Stimulated activated CD8-positive, alpha-beta memory T cell treated with anti-CD3 and anti-CD28 coated beads, Interleukin-12 subunit alpha, Interleukin-12 subunit beta, amount 100 ng/mL, for 1 hour (primary cell): ENCODE measurements at places on chromosomes 3 and 15.

DNA sequence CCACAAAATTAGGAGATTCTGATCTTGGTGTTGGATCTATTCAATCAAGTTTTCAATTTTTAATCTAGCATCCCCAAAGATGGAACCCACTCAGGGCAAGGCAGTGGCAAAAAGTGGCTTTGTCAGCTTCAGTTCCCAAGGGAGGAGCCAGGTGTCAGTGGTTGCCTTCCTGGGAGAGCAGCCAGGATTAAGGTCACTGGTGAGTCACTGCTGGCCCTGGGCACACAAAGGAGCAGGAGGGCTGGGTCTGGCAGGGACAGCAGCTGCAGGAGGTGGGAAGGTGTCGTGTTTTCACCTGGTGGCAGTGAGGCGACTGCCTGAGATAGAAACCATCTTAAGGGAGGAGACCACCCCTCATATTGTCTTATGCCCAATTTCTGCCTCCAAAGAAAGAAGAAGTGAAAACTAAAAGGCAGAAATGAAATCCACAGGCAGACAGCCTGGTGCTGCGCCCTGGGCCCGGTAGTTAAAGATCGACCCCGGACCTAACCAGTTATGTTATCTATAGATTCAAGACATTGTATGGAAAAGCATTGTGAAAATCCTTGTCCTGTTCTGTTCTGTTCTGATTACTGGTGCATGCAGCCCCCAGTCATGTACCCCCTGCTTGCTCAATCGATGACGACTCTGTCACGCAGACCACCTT lies 5.9 kb upstream of the KLHL25 start:
- no peak for DNase-seq

- DNase-seq = no peak
Measured at GRCh38 chr15:93036951-93037819, 51.8 kb downstream of the RGMA start.

DNA sequence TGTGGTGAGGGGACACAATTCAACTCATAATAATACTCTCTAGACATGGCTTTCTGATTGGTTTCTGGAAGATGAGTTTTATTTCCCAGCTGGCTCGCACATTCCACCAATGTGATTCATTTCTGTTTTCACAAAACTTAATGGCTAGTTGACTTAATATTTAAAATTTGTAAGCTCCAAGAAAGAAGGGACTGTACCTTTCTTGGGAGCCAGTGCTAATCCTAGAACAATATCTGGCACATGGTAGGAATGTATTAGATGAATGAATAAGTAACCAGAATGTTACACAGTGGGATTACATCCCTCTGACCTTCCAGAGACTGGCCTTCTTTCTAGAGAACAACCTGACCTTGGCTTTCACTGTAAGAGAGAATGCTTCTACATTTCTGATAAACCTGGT lies 262.8 kb downstream of the RORA start:
- no peak for DNase-seq

DNA sequence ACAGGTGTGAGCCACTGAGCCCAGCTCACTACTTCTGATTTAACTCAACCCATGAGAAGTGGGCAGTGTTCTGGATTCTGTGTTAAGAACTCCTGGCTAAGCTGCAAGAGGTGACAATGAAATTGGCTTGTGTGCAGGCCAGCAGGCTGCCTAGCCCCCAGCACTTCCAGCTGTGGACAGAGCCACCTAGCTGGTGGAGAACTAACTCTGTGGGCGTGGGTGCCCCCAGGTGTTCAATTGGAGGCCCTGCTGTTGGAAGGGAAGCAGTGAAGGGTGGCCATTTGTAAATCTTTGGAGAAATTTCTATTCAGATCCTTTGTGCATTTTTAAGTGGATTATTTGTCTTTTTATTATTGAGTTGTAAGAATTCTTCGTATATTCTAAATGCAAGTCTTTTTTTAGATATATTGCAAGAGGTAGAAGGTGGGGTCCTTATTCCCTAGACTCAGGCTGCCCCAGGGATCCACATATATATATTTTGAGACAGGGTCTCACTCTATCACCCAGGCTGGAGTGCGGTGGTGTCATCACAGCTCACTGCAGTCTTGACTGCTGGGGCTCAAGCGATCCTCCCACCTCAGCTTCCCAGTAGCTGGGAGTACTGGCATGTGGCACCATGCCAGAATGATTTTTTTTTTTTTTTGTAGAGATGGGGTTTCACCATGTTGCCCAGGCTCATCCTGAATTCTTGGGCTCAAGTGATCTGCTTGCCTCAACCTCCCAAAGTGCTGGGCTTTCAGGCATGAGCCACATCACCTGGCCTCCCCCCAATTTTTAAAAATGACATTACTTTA lies 7.2 kb upstream of the SCAMP5 start:
- no peak for DNase-seq

DNA sequence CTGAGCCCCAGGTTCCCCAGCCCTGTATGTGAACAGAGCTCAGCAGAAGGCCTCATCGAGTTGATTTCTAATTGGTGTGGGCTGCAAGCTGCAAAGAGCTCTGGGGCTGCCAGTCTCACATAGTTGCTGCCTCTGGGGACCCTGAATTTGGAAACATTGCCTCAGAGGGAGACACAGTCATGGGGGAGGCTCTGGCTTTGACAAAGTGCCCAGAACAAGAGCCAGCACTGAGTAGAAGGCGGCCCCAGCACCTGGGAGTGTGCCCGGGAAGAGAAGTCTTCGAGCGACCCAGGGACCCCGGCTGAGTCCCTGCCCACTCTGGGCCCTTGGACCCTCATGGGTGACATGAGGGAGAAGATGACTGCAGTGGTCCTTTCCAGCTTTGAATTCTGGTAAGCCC lies 7.3 kb downstream of the NTRK3 start:
- no peak for DNase-seq

GRCh38 chr3:102505542-102505941 lies 70.7 kb downstream of the ZPLD1 start:
- no peak for DNase-seq

DNA sequence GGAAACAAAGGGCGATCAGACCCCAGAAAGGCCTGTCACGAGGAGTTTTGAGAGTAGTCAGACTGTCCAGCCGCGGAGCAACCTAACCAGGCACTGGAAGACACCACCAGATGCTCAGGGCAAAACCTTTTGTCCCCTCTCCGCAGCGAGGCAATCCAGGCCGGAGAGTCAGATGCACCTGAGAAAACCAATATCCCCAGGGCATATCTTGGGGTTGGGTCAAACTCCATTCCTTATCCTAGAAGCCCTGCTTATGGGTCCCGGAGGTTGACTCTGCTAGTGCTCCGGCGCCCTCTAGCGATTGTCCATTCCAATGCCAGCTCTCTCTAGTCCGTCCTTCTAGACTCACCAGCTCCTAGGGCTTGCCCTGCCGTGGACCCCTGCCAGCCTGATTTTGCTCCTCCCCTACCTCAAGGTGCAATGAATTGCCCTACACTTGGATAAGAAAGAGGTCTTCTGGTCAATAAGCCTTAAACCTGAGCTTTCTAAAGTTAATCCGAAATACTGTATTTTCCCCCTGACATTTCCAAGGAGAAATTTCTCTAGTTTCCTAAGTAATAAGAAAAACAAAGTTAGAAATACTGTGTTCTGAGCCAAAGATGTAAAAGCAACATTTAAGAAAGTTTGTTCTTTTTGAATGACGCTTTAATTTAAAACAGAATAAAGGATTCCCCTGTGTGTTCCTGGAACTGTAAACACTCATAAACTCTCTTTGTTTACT lies 5.5 kb downstream of the CPNE4 start:
- peak; percentile 7 for DNase-seq

GRCh38 chr3:45037720-45038455 lies 11.8 kb downstream of the CLEC3B start:
- peak; percentile 83 for DNase-seq

DNA sequence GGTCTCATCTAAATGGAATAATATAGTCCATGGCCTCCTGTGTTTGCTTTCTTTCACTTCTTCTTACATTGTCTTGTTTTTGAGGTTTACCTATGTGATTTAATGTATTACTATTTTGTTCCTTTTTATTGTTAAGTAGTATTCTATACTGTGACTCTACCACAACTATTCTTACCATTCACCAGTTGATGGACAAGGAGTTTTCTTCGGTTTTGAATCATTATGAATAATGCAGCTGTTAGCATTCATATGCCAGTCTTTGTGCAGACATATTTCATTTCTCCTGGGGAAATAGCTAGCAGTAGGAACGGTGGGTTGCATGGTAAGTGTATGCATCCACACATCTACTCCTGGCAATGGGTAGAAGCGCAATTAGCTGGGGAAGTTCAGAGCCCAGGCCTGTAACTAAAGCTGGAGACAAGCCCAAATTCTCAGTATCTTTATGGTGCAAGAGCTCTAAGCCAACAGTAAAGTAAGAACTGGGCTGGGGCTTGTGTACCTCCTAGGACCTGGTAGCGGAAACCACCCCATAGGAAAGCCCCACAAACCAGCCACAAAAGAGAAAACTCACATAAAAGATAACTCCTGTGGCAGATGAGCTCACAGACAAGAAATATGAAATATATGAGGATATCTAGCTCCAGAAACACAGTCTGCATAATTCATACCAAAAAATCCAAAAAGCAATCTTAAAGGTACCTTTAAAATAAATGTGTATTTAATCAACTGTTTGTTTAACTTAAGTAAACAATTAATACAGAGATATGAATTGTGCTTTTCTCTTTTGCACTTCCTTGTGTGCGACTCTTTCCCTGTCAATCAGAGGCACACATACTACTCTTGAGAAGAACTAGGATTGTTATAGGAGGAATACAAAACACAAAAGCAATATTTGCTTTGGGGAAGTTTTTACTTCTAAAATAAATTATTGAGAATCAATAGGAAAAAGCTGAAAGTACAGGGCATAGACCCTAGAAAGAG lies 2.7 kb upstream of the CSTA start:
- no peak for DNase-seq

DNA sequence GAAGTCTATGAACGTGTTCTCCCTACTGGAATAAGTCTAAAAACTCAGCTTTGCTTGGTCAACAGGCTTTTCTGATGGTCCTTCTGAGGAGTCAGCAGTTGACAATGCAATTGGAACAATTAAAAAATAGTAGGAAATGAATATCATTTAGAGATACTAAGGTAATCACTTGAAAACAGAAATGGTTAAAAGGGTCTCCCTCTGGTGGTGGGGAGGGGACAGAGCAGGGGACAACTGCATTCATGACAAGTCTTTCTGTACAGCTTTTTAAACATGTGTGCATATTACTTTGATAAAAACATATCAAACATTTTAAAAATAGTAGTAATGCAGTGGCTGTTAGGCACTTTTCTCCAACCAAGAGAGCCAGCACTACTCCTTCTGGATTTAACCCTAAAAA lies 119.9 kb upstream of the FHIT start:
- DNase-seq = no peak

GRCh38 chr3:88003115-88003755 lies 55.6 kb downstream of the CGGBP1 start:
- no peak for DNase-seq

- no peak for DNase-seq
Measured at GRCh38 chr15:72887376-72887775, 103.8 kb upstream of the ADPGK start.

DNA sequence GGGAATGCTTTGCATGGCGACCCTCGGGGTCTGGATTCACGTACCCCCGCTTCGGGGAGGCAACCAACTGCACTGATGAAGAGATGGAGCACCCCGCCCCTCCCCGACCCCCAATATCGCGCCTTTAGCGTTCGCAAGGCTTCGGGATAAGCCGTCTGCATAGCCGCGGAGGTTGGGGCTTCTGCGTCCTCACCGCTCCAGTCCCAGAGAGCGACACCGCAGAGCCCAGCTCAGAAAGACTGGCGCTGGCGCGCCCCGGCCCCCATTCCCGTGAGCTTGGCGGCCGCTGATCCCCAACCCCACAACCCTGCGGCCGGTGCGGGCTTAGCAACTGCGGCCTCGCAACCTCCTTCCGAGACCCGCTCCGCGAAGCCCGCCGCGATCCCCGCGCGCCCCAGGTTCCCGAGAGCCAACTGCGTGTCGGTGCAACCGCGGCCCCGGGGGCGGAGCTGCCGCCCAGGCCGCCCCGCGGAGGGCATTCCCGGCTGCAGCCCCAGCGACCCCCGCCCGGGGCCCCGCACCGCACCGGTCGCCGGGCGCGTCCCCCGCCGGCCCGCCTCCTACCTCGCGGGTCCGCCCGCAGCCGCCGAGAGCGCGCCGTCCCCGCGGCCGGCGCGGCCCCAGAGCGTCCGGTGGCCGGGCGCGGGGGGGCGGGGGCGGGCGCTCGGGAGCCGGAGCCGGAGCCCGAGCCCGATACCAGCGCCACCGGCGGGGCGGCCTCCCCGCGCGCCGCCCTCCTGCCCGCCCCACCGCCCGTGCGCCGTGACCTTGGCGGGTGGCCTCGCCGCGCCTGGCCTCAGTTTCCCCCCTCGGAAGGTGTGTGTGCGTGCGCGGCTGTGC lies 79.5 kb downstream of the IQSEC1 start:
- no peak for DNase-seq

- DNase-seq = no peak
Measured at GRCh38 chr15:69313432-69314000, 14.8 kb downstream of the PAQR5 start.

DNA sequence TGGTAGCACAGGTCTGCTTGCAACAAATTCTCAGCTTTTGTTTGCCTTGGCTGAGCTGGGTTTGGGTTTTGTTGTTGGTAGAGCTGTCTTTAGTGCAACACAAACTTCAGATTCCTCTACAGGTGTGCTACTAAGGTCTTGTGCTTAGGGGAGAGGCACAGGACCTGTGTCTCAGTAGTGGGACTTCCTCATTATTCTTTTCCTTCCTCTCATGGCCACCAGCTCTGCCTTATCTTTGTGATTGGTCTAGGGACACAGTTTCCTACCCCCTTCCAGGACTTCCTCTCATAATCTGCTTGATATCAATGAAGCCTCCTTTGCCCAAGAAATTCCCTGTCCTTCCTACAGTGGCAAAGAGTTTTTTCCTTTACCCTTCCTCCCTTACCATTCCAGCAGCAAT lies 24.9 kb upstream of the DNAAF4 start:
- no peak for DNase-seq

- no peak for DNase-seq
Measured at GRCh38 chr15:57943754-57944420, 121.6 kb downstream of the ALDH1A2 start.

DNA sequence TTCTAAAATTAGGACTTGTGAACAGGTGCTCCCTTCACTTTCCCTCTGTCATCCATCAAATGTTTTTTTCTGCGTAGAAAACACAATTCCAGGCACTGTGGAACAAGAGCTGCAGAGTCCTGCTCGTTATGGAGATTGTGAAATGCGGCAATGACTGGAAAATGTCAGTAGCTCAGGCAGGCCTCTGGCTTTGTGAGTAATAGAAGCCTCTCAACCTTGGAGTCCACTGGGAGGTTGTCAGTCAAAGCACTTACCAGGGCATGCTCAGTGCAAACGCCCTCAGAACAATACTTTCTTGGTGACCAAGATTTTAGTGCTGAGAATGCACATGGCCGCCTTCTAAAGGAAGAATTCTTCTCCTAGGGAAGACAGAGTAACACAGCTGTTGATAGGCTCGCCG lies 26.7 kb upstream of the MED12L start:
- no peak for DNase-seq
